ENCODE measurements at places on chromosomes 3 and 15.

DNA sequence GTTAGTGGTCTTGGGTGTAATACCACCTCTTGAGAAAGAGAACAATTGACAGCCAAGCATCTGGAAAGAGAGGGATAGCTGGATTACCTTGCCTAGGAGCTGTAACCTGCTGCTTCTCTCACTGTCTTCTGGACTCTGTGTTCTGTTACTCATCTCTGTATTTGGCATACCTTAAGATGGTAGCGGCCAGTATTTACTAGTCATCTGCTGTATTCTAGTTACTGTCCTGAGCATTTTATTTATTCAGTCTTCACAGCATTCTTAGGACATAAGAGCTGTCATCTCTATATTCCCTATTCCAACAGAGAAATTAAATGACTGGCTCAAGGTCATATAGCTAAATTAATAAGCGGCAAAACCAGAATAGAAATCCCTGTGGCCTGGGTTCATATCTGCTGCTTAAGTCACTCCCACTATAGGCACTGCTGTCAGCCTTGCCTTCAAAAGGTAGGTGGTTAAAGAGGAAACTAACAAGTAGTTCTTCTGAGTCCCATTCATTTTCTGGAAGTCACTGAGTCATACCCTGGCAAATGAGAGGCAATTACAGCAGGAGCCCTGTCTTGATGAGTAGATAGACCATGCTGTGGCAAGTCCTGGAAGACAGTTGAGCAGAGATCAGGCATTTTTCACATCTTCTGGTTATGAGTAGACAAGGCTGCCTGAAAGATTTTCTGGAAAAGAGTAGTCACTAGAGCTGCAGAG is 68.2 kb downstream of the RAB7A start:
- peak; percentile 59 for DNase-seq

- DNase-seq, result no peak
Observed at GRCh38 chr3:83039422-83039821, 1278.0 kb upstream of the GBE1 start.

DNA sequence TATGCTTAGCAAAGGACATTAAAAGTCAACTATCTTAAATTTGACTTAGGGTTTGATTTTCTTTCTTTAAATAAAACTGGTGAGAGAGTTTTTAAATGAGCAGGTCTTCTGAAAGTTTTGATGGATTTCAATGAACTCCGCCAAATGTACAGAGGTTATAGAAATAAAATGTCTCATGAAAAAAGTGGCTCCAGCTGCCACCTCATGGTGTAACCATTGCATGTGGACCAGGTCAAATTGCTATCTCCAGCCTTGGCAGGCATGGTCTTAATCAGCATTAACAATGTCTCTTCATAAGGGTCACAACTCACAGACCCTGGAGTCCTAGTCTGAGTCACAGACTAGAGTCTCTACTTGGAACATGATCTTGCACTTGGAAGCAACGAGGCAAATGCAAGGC is 182.3 kb downstream of the ADAMTS17 start:
- DNase-seq, result no peak

- DNase-seq, result no peak
Observed at GRCh38 chr3:66076861-66077470, 38.2 kb upstream of the MAGI1 start.

DNA sequence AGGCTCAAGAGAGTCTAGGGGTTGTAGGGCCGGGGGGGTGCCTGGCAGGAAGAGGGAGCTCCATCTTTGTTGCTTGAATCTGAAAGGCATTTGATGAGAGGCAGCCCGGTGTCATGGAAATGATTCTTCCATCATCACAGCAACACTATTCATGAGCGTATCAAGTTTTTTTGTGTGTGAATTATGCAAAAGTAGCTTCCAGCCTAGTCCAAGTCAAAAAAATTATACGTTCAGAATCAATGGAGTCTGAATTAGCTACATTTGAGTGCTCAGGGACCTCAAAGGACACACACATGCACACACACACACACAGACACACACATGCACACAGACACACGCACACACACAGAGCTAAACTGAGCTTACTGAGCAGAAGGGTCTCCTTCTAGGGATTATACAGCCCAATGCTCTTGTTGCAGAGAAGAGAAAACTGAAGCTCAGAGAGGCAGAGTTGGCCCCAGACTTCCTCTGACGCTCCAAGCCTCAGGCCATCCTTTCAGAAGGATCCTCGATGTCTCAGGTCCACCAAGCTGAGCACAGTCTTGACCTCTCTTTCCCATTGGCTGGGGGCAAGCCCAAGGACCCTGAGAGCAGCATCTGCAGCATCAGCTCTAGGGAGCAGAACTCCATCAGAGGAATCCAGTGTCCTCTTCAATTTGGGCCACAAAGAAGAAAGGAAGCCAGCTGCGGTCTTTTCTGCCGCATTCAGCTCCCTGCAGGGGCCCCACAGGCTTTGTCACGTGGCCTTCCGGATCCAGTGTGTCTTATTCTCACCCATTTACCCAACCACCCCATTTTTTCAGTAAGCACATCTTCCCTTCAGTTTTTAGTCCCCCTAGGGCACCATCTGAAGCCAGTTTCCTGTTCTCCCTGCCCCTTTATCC is 228.0 kb downstream of the UACA start:
- no peak for DNase-seq

- DNase-seq, result no peak
Observed at GRCh38 chr3:130414457-130414856, 69.0 kb downstream of the COL6A5 start.

- no peak for DNase-seq
Observed at GRCh38 chr3:132513057-132513456, 84.0 kb upstream of the ACKR4 start.

DNA sequence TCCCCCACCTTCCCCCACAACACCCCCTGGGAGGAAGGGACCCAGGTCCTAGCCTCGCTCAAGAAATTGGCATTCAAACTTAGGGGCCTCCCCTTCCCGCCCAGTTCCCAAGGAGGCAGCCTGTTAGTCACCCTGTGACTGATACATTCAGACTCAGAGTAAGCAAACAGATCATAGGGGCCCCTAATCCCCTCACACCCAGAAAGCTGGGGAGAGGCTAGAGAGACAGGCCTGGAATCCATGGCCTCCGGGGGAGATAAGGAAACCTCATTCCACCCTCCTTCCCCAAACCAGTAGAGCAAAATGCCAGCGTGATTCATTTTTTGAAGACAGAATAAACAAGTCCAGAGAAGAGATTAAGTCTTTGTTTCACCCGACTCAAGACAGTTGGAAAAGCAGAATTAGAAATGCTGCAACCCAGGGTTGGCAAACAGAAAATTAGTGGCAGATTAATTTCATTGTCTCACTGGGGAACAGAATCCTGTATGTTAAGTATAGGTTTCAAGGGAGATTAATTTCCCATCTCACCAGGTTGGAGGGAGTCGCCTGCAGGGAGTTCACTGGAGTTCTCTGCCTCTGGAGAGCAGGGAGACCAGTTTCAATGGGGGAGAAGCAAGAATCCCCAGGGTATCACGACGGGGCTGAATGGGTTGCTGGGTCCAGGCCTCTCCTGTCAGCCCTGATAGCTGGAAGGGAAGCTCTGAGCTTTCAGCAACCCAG is 268.3 kb downstream of the UACA start:
- no peak for DNase-seq

- DNase-seq, result no peak
Observed at GRCh38 chr3:190325923-190326322, 3.7 kb upstream of the CLDN1 start.

GRCh38 chr3:30309961-30310954 is 296.1 kb upstream of the TGFBR2 start:
- DNase-seq, result no peak

GRCh38 chr3:139280027-139280671 is 63.7 kb upstream of the MRPS22 start:
- DNase-seq, result no peak

GRCh38 chr15:39661776-39662175 is 80.9 kb downstream of the THBS1 start:
- DNase-seq, result no peak

DNA sequence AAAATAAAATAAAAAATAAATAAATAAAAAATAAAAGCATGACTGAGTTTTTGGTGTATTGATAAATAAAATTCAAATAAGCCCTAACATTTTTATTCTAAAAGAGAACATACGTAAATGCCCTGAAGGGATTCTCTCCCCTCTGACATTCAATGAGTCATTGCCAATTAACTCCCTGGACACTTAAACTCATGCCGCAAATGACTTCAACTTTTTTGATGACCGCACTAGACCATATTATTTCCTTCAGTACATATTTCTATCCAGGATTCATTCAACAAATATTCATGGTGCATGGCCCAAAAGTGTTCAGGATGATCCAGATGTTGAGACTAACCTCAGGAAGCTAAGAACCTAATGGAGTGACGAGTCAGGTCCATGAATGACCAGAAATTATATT is 195.9 kb upstream of the LRRN1 start:
- DNase-seq, result no peak

DNA sequence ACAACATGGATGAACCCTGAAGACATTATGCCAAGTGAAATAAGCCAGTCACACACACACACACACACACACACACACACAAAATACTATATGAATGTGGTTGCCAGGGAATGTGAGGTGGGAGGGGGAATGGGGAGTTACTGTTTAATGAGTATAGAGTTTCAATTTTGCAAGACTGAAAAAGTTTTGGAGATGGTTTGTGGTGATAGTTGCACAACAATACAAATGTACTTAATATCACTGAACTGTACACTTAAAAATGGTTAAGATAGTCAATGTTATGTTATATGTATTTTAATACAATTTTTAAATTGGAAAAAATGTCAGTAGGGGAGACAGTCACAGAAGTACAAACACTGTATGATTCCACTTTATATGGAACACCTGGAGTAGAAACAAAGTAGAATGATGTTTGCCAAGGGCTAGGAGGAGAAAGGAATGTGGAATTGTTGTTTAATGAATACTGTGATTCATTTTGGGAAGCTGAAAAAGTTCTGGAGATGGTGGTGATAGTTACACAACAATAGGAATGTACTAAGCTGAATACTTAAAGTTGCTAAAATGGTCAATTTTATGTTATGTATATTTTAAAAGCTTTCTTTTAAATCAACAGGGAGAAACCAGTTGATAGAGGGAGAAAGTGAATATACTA is 76.6 kb downstream of the RPL39L start:
- DNase-seq, result no peak

GRCh38 chr3:138775254-138775595 is 59.5 kb downstream of the PIK3CB start:
- DNase-seq, result no peak

- no peak for DNase-seq
Observed at GRCh38 chr15:69941301-69941605, 156.5 kb downstream of the TLE3 start.

- no peak for DNase-seq
Observed at GRCh38 chr15:60580650-60581376, 101.9 kb upstream of the ICE2 start.

DNA sequence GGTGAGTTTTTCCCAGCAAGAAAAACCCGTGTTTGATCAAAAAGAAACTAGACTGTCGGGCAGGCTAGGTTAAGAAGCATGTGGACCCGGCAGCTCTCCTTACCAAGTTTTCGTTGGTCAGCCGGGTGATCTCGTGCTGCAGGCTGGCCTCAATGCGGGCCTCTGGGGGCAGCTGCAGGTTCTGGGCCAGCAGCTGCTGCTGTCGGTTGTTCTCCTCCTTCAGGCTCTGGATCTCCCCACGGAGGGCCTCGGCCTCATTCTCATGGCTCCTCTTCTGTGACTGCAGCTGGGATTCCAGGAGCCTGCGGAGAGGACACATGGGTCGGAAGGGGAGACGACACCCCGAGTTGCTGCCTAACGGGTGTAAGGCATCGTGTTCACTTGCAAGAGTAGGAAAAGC is 44.5 kb upstream of the MYO5C start:
- DNase-seq, result no peak

- DNase-seq, result no peak
Observed at GRCh38 chr3:195140816-195141793, 129.9 kb downstream of the XXYLT1 start.

DNA sequence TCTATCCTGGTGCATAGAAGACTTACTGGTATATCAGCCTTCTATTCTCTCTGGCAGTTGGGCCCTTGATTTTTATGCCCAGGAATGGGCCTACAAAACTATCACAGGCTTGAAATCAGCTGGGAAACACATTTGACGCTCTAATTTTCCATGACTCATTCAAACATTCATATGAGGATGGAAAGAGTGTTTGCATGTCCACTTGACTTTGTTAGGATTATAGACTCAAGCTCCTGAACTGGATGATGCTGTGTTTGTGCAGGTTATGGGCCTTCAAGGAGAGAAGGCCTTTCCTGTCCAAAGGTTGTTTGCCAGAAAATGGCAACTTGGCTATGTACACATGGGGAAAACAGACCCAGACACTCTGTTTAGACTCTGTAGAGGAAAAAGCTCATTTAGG is 219.9 kb downstream of the GAP43 start:
- DNase-seq, result no peak

DNA sequence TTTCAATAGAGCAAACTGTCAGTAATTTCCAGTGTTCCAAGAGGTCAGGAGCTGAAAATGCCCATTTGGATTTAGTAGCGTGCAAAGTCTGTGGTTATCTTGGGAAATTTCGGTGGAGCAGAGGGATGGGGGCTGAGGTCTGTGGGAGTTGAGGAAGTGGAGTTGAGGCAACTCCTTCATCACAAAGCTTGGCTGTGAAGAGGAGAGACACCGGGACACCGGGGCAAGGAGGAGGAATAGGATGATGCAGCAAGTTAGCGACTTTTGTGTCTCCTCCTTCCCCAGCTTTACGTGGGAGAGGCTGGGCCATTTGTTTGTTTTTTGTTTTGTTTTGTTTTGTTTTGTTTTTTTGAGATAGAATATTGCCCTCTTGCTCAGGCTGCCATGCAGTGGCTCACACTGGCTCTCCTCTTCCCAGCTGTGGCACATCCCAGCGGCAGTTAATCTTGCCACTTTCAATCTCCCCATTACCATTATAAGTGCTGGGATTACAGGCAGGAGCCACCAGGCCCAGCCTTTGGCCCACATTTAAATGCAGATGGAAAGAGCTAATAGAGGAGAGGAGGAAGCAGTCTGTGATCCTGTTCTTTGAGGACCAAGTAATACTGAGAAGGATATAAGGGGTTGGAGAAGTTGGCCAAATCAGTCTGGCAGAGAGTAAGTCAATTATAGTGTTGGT is 47.1 kb downstream of the CRTC3 start:
- no peak for DNase-seq

DNA sequence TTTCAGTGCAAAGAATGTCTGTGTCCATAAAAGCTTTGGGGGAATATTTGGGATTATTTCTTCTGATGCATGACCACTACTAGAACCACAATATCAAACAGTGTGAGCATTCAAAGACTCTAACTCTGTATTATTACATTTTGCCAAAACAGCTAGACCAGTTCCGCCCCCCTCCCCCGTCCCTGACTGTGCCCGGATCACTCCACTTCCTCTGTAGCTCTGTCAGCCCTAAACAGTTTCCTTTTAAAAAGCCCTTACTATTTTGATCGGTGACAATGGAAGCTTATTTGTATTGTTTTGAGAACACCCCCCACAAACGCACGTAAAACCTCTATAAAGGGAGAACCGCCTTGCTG is 36.6 kb upstream of the EPHB3 start:
- no peak for DNase-seq

DNA sequence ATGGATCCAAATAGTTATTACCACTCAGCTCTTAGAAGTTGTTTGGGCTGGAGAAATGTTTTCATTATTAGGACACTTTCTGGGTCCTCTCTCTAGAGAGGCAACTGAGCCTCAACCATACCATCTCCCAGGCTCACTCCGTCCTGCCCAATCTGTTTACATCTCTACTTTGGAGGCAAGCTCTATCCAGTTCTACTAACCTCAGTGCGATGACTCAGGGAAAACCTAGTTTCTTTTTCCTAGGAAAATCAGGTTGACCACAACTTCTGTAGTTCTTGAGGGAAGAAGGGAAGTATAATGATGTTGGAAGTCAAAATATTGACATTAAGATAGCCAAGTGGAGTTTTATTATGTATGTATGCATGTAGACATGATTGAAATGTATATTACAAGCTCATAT is 40.4 kb downstream of the LPP start:
- DNase-seq, result no peak

GRCh38 chr3:113231827-113232253 is 20.5 kb downstream of the BOC start:
- DNase-seq, result no peak
